ENCODE measurements at places on chromosomes 16 and 17.

DNA sequence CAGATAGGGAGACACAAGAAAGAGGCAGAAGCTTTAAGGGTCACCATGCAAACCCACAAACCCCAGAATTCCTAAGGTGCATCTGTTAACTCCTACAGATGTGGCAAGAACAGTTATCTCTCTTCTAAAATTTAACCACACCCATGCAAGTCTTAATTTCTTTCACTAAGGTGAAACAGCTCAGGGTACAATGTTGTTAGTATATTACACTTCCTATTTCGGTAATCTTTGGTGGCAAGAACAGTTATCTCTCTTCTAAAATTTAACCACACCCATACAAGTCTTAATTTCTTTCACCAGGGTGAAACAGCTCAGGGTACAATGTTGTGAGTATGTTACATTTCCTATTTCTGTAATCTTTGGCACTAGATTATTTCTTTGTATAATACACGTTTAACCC, 6.6 kb downstream of the CCL23 start:
- DNase-seq: no peak

GRCh38 chr17:50130559-50131305, 772 bp upstream of the SAMD14 start:
- DNase-seq: no peak

GRCh38 chr17:609232-609810, 105.3 kb downstream of the VPS53 start:
- DNase-seq: no peak

DNA sequence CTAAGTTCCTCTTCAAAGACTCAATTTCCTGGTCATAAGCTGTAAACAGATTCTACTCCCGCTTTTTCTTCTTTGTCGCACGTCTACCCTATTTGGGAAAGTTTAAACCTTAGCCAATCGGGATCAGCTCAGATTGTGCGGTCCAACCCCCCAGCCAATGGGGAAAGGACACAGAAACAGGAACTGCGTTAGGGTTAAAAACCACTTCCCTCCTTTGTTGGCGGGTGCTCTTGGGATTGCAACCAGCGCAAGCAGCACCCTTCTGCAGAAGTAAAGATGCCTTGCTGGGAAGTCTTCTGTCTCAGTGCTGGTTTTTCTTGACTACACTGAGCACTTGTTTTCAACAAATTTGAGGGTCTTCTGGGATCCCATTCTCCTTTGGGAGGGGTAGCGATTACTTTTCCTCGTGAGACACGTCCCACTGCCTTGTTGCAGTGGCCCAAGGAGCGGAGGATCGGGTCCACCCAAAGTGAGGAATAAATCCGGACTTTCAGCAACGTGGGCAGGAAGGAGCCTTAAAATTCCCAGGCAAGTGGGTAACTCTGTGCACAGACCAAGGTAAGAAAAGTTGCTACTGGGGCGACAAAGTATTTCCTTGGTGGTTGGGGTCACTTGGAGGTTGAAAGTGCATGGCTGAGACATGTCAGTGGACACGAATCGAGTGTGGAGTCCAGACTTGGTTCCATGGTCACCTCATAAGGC, 1.0 kb upstream of the YPEL3 start:
- DNase-seq: no peak

GRCh38 chr17:80817861-80818260, 173.8 kb upstream of the CHMP6 start:
- DNase-seq: no peak

- no peak for DNase-seq
These were observed 980 bp downstream of the LLGL1 start for GRCh38 chr17:18226284-18226945.

DNA sequence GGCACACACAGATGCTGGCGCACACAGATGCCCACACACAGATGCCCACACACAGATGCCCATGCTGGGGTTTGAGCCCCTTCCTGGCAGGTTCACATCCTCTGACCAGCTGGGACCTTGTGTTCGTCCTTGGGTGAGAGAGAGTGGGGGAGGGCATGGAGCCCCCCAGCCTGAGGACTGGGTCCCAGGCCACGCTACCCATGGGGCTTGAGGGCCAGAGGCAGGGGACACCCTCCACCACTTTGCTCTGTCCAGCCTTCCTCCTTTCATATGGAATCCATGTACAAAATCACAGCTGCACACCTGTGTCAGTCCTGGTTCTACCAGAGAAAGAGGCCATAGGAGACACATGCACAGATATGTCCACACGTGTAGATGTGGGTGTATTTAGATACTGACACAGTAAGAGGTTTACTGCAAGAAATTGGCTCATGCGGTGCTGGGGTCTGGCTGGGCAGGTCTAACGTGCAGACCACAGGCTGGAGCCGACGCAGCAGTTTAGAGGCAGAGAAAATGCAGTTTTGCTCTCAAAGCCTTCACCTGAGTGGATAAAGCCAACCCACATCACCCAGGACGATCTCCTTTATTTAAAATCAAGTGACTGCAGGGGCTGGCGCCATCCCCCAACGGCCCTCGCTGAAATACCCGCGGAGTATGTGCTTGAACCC, 10.8 kb downstream of the SLC22A31 start:
- DNase-seq: no peak

GRCh38 chr17:40279402-40279801, 8.3 kb upstream of the CDC6 start:
- DNase-seq: no peak

GRCh38 chr17:63150994-63151464, 185.0 kb downstream of the TANC2 start:
- no peak for DNase-seq

DNA sequence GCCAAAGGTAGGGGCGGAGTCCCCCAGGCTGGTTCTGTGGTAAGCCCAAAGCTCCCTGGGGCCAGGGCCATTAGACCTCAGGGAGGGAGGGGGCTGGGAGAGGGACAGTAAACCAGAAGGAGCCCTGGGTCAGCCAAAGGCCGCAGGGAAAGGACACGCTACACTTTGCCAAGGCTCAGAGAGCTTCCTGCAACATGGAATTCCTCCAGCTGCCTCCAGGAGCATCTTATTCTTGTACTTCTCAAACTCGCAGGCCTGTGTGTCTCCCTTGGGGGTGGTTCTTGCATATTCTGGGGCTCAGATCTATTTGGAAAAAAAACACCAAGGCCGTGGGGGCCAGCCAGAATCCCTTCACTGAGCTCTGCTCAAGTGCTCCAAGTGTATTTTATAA, 25.1 kb downstream of the AKAP1 start:
- DNase-seq: no peak

- no peak for DNase-seq
These were observed 572.2 kb upstream of the SOX9 start for GRCh38 chr17:71548540-71549190.

- no peak for DNase-seq
These were observed 55.8 kb downstream of the CDRT4 start for GRCh38 chr17:15411384-15412198.

DNA sequence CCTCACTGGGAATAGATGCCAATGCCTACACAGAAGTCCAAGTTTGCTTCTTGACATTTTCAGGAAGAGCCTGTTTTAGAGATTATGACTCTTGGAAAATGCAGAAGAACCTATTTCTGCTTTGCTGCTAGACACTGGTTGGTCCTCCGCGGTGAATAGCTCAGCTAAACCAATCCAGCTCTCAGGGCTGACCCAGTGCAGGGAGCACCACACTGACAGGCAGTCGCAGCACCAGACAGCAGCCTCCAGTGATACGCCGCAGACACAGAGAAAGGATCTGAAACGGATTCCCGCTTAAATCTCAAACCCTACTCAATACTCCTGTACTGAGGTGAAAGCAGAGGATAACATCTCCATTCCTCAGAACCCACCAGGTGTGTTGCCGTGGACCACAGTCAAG, 183.4 kb downstream of the ENGASE start:
- DNase-seq: no peak

DNA sequence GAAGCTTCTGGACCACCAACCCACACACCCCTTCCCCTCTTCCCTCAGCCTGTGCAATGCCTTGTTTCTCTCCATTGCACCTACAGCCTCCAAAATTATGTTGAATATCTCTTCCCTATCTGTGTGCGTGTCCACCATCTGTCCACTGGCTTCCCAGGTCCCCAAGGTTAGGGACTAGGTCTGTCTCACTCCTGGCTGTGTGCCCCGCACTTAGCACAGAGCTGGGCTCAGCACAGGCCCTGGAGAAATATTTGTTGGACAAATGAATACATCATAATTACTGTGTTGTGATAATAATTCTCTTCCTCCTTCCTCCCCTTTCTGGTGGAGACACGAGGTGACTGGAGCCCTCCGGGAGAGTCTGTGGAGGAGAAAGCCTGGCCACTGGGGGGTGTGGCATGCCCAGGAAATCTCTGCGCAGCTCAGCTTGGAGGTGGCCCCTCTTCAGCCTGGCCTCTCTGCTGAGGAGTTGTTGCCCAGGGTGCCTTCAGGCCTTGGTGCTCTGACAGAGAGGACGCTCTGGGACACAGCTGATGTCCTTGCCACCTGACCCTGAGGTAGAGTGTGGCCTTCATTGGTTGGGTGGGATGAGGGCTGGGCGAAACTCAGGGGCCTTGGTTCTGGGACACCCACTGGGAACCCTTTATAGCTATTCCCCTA, 3.3 kb upstream of the BRD7 start:
- DNase-seq: no peak

GRCh38 chr17:82899941-82900340, 60.1 kb upstream of the ZNF750 start:
- no peak for DNase-seq

DNA sequence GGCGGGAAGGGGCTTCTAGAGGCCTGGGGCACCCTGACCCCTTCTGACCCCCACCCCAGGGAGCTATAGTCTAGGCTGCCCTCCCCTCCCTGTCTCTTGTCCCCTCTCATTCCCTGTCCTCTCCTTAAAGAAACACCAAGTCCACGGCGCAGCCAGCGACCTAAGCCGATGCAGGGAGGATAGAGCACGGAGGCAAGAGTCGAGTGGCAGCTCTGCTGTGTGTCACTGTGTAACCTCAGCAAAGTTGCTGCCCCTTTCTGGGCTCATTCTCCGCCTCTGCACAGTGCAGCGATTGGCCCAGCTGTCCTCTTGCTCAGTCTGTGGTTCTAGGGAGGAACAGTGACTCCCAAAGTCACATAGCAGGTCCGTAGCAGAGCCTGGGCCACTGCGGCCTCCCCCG, 36.5 kb upstream of the SBK1 start:
- no peak for DNase-seq

DNA sequence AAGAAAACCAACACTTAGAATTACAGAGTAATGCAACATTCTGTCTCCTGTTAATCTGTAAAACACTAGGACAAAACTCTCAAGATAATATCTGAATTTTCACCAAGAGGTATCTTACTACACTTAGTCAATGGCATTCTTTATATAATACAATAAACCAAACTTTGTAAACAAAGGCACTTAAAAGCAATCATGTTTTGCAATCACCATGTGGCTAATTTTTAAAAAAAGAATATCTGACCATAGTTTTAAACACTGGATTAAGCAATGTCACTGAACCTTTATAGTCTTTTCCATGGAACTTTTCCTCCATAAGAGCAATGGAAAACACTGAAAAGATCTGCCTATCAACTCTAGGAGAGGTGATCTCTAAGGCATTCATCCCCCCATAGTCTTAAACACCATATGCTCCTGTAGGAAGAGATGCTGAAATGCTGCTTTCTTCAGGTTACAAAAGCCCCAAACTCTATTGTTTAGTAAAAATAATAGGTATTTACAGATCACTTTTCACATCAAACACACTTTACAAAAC, 144.2 kb upstream of the CORO6 start:
- no peak for DNase-seq

- DNase-seq: no peak
These were observed 15.0 kb upstream of the SCIMP start for GRCh38 chr17:5249615-5250014.

- DNase-seq: no peak
These were observed 30.8 kb downstream of the FANCA start for GRCh38 chr16:89785523-89786155.

GRCh38 chr16:78939597-78939996, 660.9 kb downstream of the MAF start:
- no peak for DNase-seq
